ENCODE measurements at places on chromosomes 3 and 15.

DNA sequence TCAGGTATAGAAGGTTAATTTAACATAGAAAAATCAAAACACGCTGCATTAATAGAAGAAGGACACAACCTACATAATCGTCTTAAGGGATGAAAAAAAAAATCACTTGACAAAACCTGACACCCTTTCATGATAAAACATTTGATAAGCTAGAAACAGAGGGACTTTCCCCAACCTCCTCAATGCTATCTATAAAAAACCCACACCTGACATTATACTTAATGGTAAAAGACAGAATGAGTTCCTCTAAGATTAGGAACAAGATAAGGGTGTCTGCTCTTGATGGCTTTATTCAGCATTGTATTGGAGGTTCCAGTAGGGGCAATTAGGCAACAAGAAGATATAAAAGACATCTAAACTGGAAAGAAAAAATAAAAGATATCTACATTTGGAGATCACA, 69.9 kb upstream of the KBTBD8 start:
- DNase-seq: no peak

DNA sequence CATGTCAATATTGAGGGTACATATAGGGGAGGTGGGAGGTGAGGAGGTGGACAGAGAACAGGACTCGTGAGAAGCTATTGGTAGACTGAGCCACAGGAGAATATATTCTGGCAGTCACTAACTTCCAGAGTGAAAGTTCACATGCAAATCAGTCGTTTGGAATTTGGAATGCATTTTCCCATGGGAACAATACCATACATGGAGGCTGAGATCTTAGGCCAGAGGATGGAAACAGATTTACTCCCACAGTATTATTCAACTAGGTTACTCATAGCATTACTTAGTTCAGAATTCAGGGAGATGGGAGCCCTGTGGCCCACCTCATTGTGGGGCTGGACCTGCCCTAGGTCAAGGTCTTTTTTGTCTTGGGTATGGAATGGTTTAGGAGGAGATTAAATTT, 36.4 kb upstream of the ABHD2 start:
- DNase-seq: peak; percentile 87

- no peak for DNase-seq
Measured at GRCh38 chr15:100833417-100834389, 45.9 kb upstream of the ALDH1A3 start.

DNA sequence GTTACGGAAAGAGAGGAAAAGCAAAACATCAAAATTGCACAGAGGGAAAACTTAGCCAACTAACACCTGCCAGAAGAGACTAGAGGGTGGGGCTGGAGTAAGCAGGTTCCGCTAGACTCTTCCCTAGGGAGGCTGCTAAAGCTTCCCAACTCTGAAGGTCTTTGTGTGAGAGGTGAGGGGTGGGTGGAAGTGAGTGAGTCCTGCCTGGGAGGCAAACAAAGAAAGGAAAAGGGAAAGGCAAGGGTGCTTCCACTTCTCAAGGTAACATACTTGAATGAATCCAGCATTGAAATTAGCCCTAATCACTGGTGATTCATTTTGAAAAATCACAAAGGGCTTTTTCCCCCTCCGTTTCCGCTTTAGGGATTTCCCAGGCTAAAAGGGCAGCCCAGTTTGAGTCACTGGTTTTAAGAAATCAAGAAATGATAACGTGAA, 220.5 kb upstream of the ADAMTS9 start:
- DNase-seq: no peak

- DNase-seq: no peak
Measured at GRCh38 chr3:171790574-171790897, 19.7 kb downstream of the PLD1 start.
